Stimulated activated CD4-positive, alpha-beta T cell treated with anti-CD3 and anti-CD28 coated beads, Interleukin-4, amount 100 ng/mL, for 1 hour (primary cell): ENCODE measurements at places on chromosomes 11 and 22.

GRCh38 chr22:28909375-28909774 lies 26.0 kb downstream of the ZNRF3 start:
- peak; percentile 76 for DNase-seq

GRCh38 chr11:128629516-128630106 lies 42.3 kb upstream of the ETS1 start:
- no peak for DNase-seq

GRCh38 chr11:61125310-61125684 lies 23.0 kb downstream of the CD5 start:
- DNase-seq = no peak

DNA sequence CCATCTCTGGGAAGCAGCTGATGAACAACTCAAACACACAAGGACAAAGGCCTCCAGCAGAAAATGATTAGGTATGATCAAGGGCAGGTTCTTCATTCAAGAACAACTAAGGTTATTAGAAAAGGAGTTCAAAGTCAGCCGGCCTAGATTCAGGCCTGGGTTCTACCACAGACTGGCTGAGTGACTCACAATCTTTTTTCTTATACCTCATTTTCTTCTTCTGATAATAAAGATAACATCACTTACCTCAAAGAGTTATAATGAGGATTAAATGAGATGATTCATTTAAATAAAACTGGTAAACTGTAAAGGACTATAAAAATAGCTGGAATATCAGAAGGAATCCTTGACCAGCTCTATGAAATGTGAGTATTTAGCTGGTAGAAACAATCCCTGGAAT lies 49.3 kb upstream of the PPP2R1B start:
- DNase-seq = no peak

DNA sequence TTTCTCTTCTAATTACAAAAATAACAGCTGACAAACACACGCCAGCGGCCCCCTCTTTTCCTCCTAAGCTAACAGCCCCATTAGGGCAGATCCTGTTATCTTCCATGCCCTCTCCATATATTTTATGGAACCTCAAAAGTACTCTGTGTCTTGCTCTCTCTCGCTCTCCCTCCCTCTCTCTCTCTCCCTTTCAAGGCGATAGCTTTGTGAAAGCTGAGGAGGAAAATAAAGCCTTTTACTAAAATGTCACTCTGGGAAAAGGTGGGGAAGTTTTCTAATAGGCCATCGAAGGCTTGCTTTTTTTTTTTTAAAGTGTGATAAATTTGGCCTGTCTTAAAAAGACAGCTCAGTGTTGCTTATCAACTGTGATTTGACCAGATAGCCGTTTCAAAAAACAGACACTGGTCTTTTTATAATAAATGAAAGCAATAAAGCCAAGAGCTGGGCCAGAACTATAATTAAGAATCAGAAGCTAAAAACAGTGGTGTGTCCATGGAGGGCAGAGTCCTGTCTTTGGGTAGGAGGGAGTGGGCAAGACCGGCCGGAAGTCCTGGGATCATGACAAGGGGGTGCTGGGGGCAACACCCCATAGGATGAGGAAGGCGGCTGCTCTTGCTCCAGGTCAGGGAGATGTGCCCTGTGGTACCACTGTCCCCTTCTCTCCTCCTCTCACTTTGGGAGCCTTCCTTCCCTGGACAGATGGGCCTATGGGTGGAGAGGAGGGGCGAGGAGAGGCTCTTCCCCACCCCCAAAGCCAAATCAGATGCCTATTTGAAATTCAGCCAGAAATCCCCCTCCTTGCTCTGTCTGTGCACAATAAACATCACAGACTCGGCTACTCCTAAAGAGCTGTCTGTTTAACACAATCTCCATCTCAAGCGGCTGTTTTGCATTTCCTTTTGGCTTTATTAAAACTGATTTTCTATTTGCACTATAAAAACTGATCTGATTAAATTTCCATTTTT lies 267.2 kb downstream of the BUD13 start:
- no peak for DNase-seq

- DNase-seq = no peak
Observed at GRCh38 chr11:126338346-126339055, 17.0 kb upstream of the ST3GAL4 start.

GRCh38 chr11:100631316-100631715 lies 55.8 kb upstream of the ARHGAP42 start:
- DNase-seq = no peak

DNA sequence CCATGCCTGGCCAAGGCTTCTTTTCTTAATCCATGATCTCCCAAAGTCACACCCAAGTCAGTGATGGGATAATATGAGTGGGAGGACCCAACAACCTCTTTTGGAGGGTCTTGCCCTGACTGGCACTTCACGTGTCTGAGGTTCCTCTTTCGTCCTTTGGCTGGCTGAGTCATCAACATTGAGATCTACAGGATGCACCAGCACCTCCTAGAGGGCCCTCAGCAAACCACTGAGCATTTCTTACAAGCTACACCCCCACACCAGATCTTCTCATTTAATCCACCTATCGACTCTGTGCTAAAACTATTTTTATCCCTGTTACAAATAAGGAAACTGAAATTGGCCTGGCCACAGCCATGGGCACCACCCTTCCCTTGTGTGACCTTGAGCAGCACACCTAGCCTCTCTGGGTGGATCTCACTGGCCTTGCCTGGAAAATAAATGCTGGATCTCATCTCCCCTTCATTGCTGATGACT lies 63.4 kb downstream of the FLI1 start:
- DNase-seq = peak; percentile 61
